ENCODE measurements at places on chromosomes 2 and 18.
A peak's percentile ranks its signal among the peaks of the same experiment; 100 is the strongest.

GRCh38 chr2:179850188-179850587, 11.2 kb downstream of the ZNF385B start:
- DNase-seq: no peak

- no peak for DNase-seq
These were observed 57.5 kb downstream of the STPG4 start for GRCh38 chr2:47097563-47097962.

DNA sequence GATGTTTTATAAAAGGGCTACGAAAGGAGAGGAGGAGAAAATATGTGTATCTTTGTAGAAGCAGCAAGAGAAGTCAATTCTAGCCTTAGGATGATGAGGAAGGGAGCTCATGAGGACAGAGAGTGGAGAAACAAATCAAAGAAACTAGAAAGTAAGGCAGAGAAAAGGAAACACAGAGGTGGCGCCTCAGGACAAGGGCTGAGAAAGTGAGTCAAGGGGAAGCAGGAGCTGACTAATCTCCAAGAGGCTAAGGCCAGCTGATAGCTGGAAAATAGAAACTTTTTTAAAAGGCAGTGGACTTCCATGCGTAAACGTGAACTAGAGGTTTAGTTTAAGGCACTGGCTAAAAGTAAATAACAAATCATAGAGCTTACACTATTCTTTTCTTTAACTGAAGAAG, 173.3 kb downstream of the ANKRD44 start:
- DNase-seq: no peak

DNA sequence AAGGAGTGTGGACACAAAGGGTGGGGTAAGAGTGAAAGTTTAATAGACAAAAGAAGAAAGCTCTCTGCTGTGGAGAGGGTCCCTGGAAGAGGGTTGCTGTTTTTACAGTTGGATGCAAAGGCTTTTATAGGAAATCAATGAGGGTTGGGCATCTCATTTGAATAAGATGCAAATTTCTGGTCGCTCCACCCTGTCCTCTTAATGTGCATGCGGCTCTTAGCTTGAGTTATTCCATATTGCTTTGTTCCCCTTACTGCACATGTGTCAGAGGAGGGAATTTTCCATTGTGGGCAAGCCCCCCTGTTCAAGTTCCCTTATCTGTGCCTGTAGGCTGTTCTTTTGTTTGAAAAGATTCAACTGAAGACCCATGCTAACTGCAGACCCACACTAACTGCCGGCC, 326.5 kb downstream of the BCL11A start:
- no peak for DNase-seq

DNA sequence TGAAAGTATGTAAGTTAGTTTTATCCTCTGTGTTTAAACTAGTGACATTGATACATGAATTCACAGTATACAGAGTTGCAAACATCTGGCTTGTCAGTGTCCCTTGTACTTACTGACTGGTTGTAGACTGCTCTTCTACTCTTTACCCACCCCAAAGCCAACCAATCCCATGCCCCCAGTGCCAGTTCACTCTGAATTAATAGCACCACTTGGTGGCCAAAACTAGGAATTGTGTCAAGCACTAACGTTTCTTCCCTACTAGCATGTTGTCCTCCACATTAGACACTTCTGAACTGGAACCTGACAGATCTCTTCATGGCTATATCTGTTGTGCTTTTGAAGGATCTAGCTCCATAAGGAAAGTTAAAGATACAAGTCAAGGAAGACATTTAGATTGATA, 27.2 kb upstream of the OTX1 start:
- peak; percentile 7 for DNase-seq

- DNase-seq: no peak
These were observed 46.7 kb downstream of the RNU4ATAC start for GRCh38 chr2:121577381-121577780.

DNA sequence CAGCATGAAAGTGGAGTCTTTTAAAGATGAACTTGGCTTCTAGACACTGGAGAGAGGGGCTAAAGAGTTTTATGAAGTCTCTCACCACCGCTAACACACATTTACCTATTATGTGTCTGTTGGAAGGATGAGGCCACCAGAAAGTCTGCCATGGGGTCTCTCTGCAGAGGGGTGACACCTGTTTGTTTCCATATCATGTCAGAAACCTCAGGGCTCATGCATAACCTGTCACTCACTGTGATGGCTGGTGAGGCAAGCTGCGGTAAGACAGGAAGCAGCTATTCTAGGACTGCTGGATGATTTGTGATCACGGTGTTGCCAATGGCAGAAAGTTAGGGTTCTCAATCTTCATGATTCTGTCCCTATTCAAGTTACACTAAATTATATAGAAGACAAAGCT, 60.8 kb upstream of the DNMT3A start:
- no peak for DNase-seq

DNA sequence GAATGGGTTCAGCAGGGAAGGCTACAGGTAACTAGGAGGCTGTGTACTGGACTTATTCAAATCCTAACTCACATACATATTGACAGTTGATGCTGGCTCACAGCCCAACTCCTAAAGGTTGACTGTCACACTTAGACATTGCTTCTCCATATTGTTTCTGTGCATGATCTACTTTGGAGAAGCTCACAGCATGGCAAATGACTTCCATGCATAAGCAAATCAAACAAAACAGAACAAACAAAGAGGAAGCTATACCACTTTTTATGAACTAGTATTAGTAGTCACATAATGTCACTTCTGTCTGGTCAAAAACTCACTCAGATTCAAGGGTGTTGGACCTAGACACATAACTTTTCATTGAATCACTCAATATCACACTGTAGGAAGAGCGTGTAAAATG, 43.8 kb upstream of the CDH19 start:
- DNase-seq: no peak

DNA sequence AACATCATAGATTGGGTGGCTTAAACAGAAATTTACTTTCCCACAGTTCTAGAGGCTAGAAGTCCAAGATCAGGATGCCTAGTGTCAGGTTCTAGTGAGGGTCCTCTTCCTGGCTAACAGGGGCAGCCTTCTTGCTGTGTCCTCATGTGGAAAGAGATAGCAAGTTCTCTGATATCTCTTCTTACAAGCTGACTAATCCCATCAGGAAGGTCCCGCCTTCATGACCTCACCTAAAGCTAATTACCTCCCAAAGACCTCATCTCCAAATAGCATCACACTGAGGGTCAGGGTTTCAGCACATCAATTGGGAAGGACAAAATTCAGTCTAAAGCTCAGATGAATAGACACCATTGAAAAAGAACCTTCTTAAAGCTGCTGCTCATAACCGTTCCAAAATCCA, 22.9 kb downstream of the ACVR1 start:
- no peak for DNase-seq

DNA sequence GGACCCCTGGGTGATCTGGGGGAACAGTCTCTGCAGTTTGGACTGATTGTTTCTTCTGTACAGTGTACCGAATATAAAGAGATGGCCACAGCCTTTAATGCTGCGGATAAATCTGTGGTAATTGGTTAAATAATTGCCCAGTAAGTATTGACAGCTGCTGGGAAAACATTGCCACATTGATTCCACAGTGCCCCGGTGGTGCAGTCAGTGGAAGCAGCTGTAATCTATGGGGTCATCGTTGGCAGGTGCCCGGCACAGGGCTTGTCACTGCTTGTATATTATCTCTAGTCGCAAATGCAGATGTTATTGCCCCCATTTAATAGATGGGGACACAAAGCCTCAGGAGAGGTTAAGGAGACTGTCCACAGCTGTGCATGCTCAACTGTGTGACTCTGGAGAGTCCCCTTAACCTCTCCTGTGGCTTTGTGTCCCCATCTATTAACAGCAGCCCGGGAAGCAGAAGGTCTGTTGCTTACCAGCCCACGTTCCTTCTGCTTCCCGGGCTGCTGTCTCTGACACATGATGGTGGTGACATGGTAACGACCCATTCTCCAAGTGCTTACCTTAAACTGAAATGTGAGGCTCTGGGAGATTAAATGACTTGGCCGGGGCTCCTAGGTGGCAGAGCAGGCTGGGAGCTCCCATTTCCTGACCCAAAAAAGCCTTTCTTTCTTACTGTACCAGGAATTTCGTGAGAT, 76.9 kb downstream of the NCK2 start:
- DNase-seq: no peak

GRCh38 chr2:39540414-39540813, 103.3 kb upstream of the MAP4K3 start:
- DNase-seq: no peak

DNA sequence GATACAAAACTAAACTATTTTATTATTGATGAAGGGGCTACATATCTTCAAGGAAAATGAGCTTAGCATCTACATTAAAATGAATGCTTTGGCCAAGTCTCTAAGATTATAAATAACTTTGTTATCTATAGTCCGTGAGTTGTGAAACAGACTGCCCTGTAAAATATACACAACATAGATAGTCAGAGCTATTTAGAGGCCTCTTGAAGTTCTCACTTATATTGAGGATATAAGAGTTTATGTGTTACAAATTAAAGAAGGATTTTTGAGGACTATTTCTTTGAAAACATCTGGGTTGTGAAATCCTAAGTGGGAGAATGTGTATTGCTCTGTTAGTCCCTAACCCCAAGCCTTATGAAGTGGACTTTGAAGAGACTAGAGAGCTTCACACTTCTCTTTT, 292.0 kb upstream of the CDH2 start:
- no peak for DNase-seq

GRCh38 chr2:97957432-97958183, 38.1 kb downstream of the TMEM131 start:
- no peak for DNase-seq

GRCh38 chr2:210440206-210440605, 36.4 kb downstream of the LANCL1 start:
- DNase-seq: no peak

DNA sequence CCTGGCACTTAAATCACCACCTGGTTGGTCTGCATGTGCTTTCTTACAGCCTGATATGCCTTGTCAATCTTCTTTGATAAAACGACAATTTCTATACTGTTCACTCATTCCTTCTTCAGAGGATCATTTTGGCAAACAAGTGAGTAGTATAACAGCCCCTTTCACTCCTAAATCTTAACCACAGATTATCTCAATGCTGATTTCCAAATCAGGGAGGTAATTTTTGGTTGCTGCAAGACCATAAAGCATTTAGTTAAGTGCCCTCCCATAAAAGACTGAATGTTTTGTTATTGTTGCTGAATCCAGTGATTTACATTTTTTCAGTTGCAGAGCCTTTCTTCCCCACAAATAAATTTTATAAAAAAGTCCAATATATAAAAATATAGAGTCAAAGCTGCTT, 129.2 kb upstream of the CYP26B1 start:
- no peak for DNase-seq

- no peak for DNase-seq
These were observed 74.4 kb downstream of the ANKRD44 start for GRCh38 chr2:197236159-197236558.

DNA sequence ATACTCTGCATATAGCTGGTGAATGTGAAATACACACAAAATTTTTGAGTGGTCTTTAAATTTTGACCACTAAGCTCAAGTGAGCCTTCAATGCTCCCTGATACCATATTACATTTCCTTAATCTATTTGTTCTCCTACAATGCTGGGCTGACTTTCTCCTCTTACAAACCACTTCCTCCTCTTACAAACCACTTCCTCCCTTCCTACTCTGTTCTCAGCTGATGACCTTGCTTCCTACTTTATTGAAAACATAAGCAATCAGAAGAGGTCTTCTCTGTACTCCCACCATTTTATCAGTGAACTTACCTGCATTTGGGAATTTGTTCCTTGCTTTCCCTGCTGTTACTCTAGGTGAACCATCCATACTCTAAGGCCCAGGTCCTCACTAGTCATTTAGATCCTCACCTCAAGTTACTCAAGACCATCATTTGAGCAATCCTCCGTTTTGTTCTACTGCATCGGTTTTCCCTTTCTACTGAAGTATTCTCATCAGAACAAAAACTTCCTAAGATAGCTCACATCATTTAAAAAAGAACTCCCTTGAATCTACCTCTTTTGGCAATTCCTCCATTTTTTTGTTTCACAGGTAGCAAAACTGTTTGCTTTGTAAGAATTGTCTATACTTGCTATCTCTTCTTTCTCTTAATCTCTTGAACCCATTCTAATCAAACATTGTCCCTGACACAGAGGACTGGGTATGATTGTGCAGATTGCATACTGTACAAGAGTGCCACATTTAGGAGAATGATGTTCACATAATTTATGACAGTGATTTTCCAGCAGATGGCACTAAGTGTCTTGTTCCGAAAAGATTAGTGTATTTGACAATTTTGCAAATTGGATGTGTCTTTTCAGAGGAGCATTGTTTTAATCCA, 96.5 kb downstream of the EPB41L5 start:
- no peak for DNase-seq

- DNase-seq: no peak
These were observed 22.6 kb downstream of the SEPTIN10 start for GRCh38 chr2:109591206-109591605.

DNA sequence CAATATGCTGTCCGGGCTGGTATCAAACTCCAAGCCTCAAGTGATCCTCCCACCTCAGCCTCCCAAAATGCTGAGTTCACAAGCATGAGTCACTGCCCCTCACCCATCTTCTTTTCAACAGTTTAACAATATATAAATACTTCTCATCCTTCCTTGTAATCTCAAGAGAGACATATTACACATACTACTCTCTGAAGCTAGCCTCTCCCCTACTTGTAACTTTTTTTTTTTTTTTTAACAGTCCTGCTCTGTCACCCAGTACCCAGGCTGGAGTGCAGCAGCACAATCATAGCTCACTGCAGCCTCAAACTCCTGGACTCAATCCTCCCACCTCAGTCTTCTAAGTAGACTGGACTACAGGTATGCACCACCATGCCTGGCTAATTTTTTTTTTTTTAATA, 5.7 kb downstream of the GFPT1 start:
- no peak for DNase-seq

- DNase-seq: no peak
These were observed 332.9 kb downstream of the EIPR1 start for GRCh38 chr2:3044587-3045317.

DNA sequence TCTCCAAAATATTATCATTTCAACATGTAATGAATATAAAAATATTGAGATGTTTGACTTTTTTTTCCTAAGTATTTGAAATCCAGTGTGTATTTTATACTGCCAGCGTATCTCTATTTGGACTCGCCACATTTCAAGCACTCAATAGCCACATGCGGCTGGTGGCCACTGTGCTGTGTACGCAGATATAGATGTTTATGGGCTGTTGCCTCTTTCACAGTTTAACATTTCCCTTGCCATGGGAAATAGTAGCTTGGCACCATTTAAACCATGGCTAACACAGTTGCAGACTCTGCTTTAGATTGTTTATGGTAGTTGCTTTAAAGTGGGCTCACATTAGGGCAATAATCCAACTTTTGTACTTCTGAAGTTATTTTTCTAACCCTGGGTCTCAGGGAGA, 136.6 kb upstream of the ITGB6 start:
- DNase-seq: no peak

GRCh38 chr2:1769703-1770422, 25.5 kb upstream of the PXDN start:
- DNase-seq: no peak

GRCh38 chr2:241563981-241564595, 5.5 kb downstream of the BOK start:
- no peak for DNase-seq

DNA sequence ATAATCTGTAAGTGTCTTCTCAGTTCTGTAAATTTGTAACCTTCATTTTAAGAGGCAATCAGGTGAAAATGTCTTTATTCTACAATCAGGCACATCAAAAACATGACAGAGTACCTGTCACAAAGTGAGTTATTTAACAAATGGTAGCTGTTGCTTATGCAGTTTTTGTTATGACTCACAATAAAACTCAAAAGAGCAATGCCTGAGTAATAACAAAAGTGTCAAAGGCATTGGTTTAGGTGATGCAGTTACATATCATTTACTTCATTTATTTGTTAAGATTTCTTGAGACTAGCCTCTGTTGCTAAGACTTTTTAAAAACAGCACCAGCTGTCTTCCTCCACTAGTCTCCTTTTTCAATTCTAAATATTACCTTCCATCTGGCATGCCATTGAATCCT, 177.8 kb downstream of the KIAA1328 start:
- peak; percentile 4 for DNase-seq
